GM23248 (cell line): ENCODE measurements at places on chromosomes 1 and 21. TPM values are rescaled to one million over a fixed set of nuclear protein-coding genes. Genes with fewer than 3 reads are reported as not detected.

Gene HES3
- not detected in 2 replicates for polyA plus RNA-seq

Gene TMEM61
- not detected in 2 replicates for polyA plus RNA-seq

Gene PIGK
- polyA plus RNA-seq = 79.2 and 79.8 TPM in 2 replicates

Gene FMN2
- polyA plus RNA-seq = 72.8 and 78.2 TPM in 2 replicates

Gene TAS1R1
- polyA plus RNA-seq = not detected in 2 replicates

Gene SYT14
- polyA plus RNA-seq = 0.44 and 0.55 TPM in 2 replicates

GRCh38 chr1:68173283-68173935 is 58.9 kb downstream of the WLS start:
- H3K36me3 ChIP-seq = no peaks in the 10 kb centered on the region
- peaks cover 37% of the 10 kb centered on the region for H3K4me1 ChIP-seq
- DNase-seq = peak; percentile 60
- H3K27ac ChIP-seq = peak overlapping the region; percentile 69
- peak overlapping the region; percentile 55 for H3K4me3 ChIP-seq

DNA sequence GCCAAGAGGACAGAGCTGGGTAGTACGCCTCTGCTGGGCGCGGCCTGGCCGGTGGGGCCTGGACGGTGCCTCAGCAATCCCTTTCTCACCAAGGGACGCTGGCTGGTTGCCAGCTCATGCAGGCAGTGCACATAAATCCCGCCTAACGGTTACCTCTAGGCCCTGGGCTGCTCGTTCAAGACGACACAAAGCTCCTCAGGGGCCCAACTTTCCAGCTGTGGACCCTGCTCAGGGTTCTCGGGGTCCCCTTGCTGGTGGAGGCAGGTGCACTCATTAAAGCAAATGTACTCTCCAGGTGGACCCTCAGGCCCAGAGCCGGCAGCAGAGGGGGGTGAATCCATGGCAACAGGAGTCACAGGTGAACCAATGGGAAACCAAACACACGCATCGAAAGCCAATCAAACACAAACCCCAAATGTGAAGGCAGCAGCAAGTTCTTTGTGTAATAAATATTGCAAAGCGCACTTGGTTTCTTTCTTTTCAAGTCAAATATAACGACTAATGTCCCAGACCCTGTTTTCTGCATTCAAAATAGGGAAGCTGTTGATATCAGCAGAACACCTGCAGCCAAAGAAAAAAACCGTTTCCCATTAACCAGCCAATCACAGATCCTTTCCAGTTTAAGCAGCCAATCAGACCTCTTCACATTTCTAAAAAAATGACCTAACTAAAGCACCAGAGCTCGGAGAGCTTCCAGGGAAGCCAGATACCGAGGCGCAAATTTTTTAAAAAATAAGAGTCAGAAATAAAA is 26.1 kb upstream of the CLSTN1 start:
- DNase-seq = no peak
- no peaks in the 10 kb centered on the region for H3K27me3 ChIP-seq
- H3K36me3 ChIP-seq = no peaks in the 10 kb centered on the region; the same call in 1 of the 2 replicates
- no peak overlapping the region for H3K27ac ChIP-seq
- no peaks in the 10 kb centered on the region for H3K4me1 ChIP-seq
- H3K4me3 ChIP-seq = no peak overlapping the region

DNA sequence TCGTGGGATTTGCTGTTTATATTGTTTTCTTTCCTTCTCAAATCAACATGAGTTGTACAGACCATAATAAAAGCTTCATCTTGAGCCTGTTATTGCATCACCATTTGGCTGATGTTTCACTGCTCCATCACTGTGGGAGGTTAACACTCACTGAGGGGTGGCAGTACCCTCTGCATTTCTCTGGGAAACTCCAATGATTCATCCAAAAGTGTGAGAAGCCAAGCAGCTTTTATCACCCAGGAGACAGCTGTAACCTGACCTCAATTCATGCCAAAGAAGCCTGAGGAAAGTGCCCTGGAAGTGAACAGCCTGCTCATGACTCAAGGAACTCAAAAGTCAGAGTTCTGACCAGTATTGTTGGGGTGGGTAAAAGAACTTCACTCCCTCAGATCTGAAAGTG is 84.1 kb downstream of the GPR88 start:
- H3K4me3 ChIP-seq = 0 out of 2 replicates have a peak overlapping the region, but pooled peaks have one; percentile 7
- DNase-seq = peak; percentile 96
- no peaks in the 10 kb centered on the region for H3K36me3 ChIP-seq
- peaks cover 55% of the 10 kb centered on the region for H3K4me1 ChIP-seq
- no peaks in the 10 kb centered on the region for H3K27me3 ChIP-seq
- H3K27ac ChIP-seq = peak overlapping the region; percentile 91

GRCh38 chr1:168053681-168054080 is 83.0 kb downstream of the GPR161 start:
- no peaks in the 10 kb centered on the region for H3K27me3 ChIP-seq
- H3K4me3 ChIP-seq = no peak overlapping the region

DNA sequence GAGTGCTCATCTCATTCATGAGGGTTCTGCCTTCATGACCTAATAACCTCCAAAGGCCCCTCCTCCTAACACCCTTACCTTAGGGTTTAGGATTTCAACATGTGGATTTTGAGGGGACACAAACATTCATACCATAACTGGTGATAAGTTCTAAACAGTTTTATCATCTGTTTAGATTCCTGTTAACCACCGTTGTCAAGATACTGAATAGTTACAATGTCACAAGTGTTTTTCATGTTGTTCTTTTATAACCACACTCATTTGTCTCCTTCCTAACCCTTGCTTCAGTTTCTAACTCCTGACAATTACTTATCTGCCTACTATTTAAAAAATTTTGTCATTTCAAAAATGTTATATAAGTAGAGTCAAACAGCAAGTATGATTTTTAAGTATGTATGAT is 86.0 kb downstream of the NCAM2 start:
- no peaks in the 10 kb centered on the region for H3K36me3 ChIP-seq
- DNase-seq = no peak
- no peak overlapping the region for H3K27ac ChIP-seq
- no peak overlapping the region for H3K4me3 ChIP-seq

DNA sequence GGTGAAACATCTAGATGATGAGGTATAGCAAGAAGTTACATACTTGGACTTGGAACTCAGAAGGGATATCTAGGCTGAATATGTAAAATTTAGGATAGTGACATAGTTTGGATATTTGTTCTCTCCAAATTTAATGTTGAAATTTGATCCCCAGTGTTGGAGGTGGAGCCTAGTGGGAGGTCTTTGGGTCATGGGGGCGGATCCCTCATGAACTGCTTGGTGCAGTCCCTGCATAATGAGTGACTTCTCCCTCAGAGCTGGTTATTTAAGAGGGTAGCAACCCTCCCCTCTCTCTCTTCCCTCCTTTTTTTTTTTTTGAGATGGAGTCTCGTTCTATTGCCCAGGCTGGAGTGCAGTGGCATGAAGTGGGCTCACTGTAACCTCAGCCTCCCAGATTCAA is 15.5 kb downstream of the ST3GAL3 start:
- no peaks in the 10 kb centered on the region for H3K36me3 ChIP-seq
- no peak for DNase-seq
- H3K27ac ChIP-seq = no peak overlapping the region
- H3K27me3 ChIP-seq = no peaks in the 10 kb centered on the region
- H3K4me3 ChIP-seq = no peak overlapping the region

DNA sequence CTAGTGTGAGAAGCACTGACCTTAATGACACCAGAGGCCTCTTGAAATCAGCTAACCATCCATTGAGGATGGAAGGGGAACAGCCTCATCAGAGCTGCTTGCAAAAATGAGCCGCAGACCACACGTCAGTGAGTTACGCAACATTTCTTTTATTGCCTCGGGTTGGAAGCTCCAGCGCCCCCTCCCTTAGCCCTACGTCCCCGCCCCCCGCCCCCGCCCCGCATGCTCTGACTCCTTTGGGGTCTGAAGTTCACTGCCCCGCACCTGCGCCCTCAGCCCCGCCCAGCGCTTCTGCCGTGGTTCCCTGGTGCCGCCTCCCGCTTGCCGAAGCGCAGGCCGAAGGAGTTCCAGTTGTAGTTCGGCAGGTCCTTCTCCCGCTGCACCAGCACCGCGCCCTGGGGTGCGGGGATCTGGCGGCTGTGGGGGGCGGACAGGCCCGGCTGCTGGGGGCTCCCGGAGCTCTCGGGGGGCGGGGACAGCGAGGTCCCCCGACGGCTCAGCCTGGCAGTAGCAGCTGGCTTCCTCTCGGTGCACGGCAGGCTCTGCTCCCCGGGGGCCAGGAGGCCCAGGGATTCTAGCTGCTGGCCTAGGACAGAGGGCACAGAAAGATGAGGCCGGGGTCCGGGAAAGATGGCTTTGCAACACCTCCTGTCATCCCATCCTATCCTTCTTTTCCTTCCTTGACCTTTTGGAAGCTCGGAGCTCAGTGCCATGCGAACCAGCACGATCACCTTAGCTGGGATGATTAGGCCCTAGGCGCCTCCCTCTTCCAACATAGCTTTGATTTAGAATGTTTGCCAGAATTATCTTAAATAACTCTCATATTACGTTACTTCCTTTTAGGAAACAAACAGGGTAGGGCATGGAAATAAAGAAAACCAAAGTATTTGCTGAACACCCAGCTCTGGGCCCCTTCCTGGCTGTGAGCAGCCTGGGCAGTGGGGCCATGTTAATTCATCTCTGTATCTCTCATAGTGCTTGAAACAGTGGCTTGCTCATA is 5.8 kb downstream of the KISS1 start:
- no peaks in the 10 kb centered on the region for H3K36me3 ChIP-seq
- H3K27ac ChIP-seq = no peak overlapping the region
- DNase-seq = peak; percentile 74
- H3K27me3 ChIP-seq = peaks cover 17% of the 10 kb centered on the region; the same call in 1 of the 2 replicates

GRCh38 chr1:114703242-114703641 is 7.9 kb upstream of the AMPD1 start:
- peaks cover 13% of the 10 kb centered on the region for H3K4me1 ChIP-seq
- H3K36me3 ChIP-seq = peaks cover 39% of the 10 kb centered on the region
- no peak for DNase-seq
- no peak overlapping the region for H3K27ac ChIP-seq
- no peaks in the 10 kb centered on the region for H3K27me3 ChIP-seq

- no peaks in the 10 kb centered on the region for H3K36me3 ChIP-seq
- peak; percentile 97 for DNase-seq
- H3K27me3 ChIP-seq = no peaks in the 10 kb centered on the region
- H3K4me3 ChIP-seq = peak overlapping the region; percentile 52
- H3K4me1 ChIP-seq = peaks cover 34% of the 10 kb centered on the region
Observed at GRCh38 chr1:234963180-234963903, 165.3 kb downstream of the TOMM20 start.

- H3K27ac ChIP-seq = no peak overlapping the region
- H3K27me3 ChIP-seq = no peaks in the 10 kb centered on the region
- DNase-seq = no peak
- no peak overlapping the region for H3K4me3 ChIP-seq
Observed at GRCh38 chr1:109772658-109773202, 9.0 kb upstream of the EPS8L3 start.

DNA sequence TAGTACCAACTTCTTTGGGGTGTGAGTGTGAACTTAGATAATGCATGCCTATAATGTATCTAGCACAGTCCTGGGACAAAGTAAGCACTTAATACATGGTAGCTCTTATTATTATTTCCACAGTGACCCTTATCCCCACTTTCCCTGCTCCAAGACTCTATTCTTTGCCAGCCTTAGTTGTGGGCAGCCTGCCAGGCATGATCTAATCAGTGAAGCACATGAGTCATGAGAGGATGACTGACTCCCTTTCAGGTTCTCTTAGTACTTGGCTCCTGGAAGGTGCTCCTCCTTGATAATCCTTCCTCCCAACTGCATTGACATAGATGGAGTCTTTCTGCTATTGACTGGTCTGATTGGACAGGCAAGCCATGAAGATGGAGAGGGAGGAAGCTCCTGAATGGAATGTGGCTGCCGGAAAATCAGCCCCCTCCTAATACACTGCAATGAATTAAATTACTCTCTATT is 17.4 kb upstream of the GNG12 start:
- no peak overlapping the region for H3K4me3 ChIP-seq
- peaks cover 10% of the 10 kb centered on the region for H3K4me1 ChIP-seq
- no peaks in the 10 kb centered on the region for H3K27me3 ChIP-seq
- peak; percentile 92 for DNase-seq
- no peak overlapping the region for H3K27ac ChIP-seq

DNA sequence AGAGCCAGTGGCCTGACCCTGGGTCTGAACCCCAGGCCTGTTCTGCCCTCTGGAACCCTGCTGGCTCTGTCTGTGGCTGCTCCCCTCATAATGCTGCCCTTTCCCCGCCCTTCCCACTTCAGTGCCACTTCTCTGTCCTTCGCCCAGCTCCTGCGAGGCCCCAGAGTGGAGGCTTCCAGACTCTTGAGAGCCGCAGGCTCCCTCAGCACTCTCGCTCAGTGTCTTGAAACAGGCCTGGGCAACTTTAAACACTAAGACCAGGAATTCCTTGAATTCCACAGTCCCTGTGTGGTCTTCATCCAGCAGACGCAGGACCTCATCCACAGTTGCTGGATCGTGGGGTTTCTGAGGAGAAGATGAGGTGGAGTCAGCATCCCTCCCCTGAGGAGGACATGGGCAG is 3.5 kb downstream of the CRNN start:
- no peak overlapping the region for H3K27ac ChIP-seq
- no peak overlapping the region for H3K4me3 ChIP-seq
- H3K27me3 ChIP-seq = 0 out of 2 replicates have a peak, but pooled peaks cover 18% of the 10 kb centered on the region
- DNase-seq = peak; percentile 24
- H3K36me3 ChIP-seq = no peaks in the 10 kb centered on the region

GRCh38 chr1:65206836-65207235 is 58.8 kb downstream of the AK4 start:
- no peak overlapping the region for H3K27ac ChIP-seq
- no peak overlapping the region for H3K4me3 ChIP-seq
- no peaks in the 10 kb centered on the region for H3K36me3 ChIP-seq
- no peaks in the 10 kb centered on the region for H3K4me1 ChIP-seq
- H3K27me3 ChIP-seq = no peaks in the 10 kb centered on the region

GRCh38 chr1:118900643-118901440 is 87.3 kb downstream of the TBX15 start:
- H3K36me3 ChIP-seq = peaks cover 63% of the 10 kb centered on the region
- no peak overlapping the region for H3K4me3 ChIP-seq
- H3K27ac ChIP-seq = no peak overlapping the region
- peak; percentile 32 for DNase-seq
- no peaks in the 10 kb centered on the region for H3K27me3 ChIP-seq

- no peaks in the 10 kb centered on the region for H3K36me3 ChIP-seq
- no peaks in the 10 kb centered on the region for H3K27me3 ChIP-seq
- no peak overlapping the region for H3K4me3 ChIP-seq
- no peak overlapping the region for H3K27ac ChIP-seq
- no peaks in the 10 kb centered on the region for H3K4me1 ChIP-seq
Observed at GRCh38 chr1:184568148-184568547, 181.3 kb downstream of the C1orf21 start.

DNA sequence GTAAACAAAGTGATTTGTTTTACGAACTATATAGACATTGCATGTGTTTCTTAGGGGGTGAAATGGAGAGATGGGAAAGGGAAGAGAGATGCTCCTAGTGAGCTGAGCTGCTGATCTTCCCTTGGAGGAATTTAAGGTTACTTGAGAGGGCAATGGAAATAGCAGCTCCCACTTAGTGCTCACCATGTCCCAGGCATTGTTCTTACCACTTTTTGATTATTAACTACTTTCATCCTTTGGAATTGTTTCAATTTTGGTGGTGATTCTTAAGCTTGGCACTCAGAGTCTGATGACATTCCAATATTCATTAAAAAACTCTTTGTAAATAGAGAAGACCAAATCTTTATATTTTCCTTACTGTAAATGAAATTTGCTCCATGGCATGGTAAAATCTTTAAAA is 124.9 kb downstream of the ITSN1 start:
- DNase-seq = peak; percentile 63
- peak overlapping the region; percentile 1; the same call in 1 of the 2 replicates for H3K4me3 ChIP-seq
- peaks cover 22% of the 10 kb centered on the region for H3K36me3 ChIP-seq
- no peaks in the 10 kb centered on the region for H3K27me3 ChIP-seq
